Stomach (tissue), 19 donors: ENCODE measurements at places on chromosomes 16 and 17. TPM values are rescaled to one million over a fixed set of nuclear protein-coding genes. Genes with fewer than 3 reads are reported as not detected.

DNA sequence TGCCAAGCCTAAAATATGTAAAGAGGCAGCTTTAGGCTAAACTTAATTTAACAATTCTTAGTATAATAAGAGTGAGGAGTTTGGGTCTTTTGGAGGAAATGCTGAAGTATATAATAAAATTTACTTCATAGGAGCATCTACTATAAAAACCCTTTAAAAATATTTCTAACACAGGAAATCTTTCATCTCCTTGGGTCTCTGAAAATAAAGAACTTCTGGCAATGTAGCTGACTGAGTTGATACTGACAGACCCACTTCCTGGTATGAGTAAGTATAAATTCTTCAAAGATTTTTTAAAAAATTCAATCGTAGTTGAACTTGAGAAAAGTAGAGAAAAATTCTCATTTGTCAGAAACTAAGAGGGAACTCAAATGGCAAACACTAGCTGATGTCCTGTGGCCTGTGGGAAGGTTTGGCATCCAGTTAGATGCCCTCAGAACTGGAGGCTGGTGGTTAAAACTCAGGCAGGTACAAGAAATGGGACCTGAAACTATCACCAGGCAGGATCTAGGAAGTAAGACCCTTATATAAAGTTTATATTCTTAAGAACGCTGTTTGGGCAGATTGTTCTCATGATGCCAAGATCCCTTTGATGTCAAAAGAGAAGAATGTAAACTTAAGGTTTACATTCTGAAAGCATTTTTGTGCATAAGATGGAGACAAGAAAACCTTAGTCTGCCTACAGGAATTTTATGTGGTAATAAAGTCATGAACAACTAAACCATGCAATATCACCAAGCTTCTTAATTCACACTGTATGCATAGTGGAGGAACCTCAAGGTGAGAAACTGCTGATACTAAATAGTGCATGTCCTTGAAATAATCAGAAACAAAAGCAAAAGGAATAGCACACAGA lies 6.2 kb downstream of the KRTAP4-6 start:
- H3K4me1 ChIP-seq, result no peaks in the 10 kb centered on the region
- no peak overlapping the region for H3K27ac ChIP-seq
- DNase-seq, result no peak
- no peak overlapping the region for H3K4me3 ChIP-seq
- H3K27me3 ChIP-seq, result no peaks in the 10 kb centered on the region

- H3K27ac ChIP-seq, result no peak overlapping the region
- no peak overlapping the region for H3K4me3 ChIP-seq
- H3K4me1 ChIP-seq, result peaks cover 26% of the 10 kb centered on the region
- no peaks in the 10 kb centered on the region for H3K36me3 ChIP-seq
- no peaks in the 10 kb centered on the region for H3K27me3 ChIP-seq
- no peak for DNase-seq
Measured at GRCh38 chr17:62706598-62707424, 79.3 kb downstream of the MRC2 start.

GRCh38 chr16:88508376-88508867 lies 55.3 kb downstream of the ZFPM1 start:
- peaks cover 98% of the 10 kb centered on the region for H3K4me1 ChIP-seq
- H3K4me3 ChIP-seq, result no peak overlapping the region
- H3K27ac ChIP-seq, result peak overlapping the region; percentile 93
- no peak for DNase-seq
- H3K36me3 ChIP-seq, result peaks cover 6% of the 10 kb centered on the region

DNA sequence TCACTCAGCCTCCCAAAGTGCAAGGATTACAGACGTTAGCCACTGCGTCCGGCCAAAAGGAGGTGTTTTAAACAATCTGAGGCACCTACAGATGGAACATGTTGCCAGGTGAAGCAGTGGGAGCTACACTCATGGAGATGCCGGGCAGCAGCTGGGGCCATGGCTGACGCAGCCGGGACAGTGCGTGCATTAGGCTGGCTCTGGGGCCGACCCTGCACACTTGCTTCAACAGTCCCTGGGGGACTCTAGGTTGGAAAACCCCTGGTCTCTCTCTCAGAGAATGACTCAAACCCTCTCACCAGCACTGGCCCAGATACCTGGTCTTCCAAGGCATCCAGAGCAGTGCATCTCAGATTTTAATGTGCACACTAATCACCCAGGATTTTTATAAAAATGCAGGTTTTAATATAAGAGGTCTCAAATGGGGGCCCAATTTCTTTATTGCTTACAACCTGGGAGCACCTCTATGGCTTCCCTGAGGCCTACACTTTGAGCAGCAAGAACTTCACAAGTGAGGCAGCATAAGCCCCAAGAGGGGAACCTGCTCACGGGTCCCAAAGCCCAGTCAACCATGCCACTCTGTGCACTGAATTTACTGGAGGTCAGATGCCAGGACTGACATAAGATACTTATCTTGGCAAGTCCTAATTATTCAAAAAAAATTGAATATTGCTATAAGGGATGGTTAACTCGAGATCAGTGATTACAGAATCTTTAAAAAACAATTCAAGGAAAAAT lies 70.8 kb upstream of the TRAP1 start:
- peaks cover 89% of the 10 kb centered on the region for H3K36me3 ChIP-seq
- H3K4me3 ChIP-seq, result no peak overlapping the region
- DNase-seq, result no peak
- H3K27me3 ChIP-seq, result no peaks in the 10 kb centered on the region
- H3K4me1 ChIP-seq, result peaks cover 10% of the 10 kb centered on the region
- H3K27ac ChIP-seq, result no peak overlapping the region

TBX2 gene
- total RNA-seq, result 17.4 TPM

TBC1D26 gene
- not detected for total RNA-seq

GRCh38 chr17:34644941-34645550 lies 65.7 kb downstream of the TMEM132E start:
- no peak overlapping the region for H3K4me3 ChIP-seq
- H3K4me1 ChIP-seq, result no peaks in the 10 kb centered on the region
- peaks cover 9% of the 10 kb centered on the region for H3K27me3 ChIP-seq

CACNG4 gene
- total RNA-seq, result 1.5 TPM

- DNase-seq, result no peak
- H3K27me3 ChIP-seq, result no peaks in the 10 kb centered on the region
- H3K4me1 ChIP-seq, result peaks cover 39% of the 10 kb centered on the region
- no peak overlapping the region for H3K4me3 ChIP-seq
Measured at GRCh38 chr16:68492151-68492542, 43.8 kb upstream of the SMPD3 start.

DNA sequence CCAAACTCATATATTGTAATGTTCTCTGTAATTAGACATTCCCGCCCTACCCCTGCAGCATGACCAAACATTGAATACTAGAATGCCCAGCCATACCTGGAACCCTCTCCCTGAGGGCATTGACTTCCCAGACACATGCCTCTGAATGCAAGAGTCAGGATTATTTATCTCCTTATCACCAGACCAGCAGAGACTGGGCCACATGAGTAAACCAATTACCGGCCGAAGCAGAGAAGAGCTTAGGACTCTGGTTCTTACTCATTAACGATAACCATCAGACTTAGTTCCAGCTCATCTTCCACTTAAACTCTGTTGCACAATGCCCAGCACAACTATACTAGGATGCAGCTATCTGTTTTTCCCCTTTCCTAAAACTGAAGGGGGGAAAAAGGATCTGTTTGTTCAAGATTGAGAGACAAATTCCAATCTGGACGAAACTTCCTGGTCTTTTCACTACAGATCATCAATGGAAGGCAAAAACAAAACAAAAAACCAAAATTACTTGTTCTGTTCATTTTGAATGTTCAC lies 88.2 kb upstream of the CORO6 start:
- H3K4me1 ChIP-seq, result peaks cover 6% of the 10 kb centered on the region
- no peaks in the 10 kb centered on the region for H3K27me3 ChIP-seq
- H3K36me3 ChIP-seq, result no peaks in the 10 kb centered on the region
- peak overlapping the region; percentile 14 for H3K27ac ChIP-seq

BCAR1 gene
- 219 TPM for total RNA-seq
